Stimulated activated memory B cell treated with anti-CD40 and anti-IgM and Interleukin-4, amounts not matched to agents 10 μg/mL and 1 μg/mL and 100 μg/mL, for 72 hours (primary cell): ENCODE measurements at places on chromosomes 11 and 22.

- peak; percentile 64 for ATAC-seq
Observed at GRCh38 chr11:77879218-77879617, 58.3 kb downstream of the AAMDC start.

- peak; percentile 69 for ATAC-seq
Observed at GRCh38 chr11:108498046-108498815, at the start of gene POGLUT3. POGLUT3 (minus strand) TSS chr11:108498384; CDS start chr11:108498366, 18 bp downstream.

DNA sequence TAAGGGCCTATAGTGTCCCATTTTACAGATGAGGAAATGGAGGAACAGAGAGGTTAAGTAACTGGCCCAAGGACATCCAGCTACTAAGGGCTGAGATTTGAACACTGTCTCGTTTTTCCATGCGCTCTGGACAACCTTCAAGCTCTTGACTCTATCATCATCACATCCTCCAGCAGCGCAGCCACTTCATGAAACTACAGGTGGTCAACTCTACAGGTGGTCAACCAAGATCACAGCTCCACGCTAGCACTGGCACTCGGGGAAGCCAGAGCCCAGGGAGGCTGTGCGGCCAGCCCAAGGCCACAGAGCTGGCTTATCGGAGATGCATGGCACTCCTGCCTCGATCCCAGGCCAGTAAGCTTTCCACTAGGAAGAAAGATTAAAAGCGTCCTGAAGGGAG, 40.0 kb downstream of the PHF21B start:
- ATAC-seq: no peak

DNA sequence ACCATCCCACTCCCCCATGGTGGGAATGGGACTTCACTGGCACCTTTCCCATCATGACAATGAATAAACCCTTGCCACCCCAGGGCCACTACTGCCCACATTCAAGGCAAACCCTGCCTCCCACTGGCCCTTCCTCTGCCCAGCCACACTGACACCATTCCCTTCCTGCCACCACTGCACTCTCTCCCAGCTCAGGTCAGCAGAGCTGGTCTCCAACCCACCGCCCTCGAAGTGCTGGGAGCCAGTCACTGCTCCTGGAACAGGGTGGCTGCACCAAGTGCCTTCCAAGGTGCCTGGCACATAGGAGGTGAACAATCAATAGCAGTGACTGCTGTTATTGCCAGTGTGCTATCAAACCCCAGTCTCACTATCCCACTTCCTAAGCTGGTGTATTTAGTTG, 27.1 kb downstream of the PRDM10 start:
- ATAC-seq: no peak

DNA sequence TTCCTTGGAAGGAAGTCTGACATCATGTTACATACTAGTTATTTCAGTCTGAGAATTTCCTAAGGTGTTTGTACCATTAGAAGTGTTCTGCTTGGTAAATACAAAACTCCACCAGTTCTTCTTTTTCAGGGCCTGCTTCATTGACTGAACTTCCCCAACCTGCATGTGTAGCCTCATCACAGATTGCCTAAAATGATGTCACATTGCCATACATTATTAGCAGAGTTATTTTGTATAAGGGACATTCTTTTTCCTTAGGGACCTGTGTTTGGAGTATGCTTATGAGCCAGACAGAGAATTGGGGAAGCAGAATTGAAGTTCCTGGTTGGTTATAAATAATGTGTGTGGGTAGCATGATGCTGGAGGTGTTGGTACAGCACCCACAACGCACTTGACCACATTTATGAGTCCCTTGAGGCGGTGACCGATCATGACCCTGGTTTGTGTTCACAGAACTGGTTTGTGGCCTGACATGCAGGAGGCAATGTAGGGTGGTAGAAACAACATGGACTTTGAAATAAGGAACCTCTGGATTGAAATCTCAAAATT, 16.4 kb upstream of the MMP7 start:
- peak; percentile 92 for ATAC-seq

DNA sequence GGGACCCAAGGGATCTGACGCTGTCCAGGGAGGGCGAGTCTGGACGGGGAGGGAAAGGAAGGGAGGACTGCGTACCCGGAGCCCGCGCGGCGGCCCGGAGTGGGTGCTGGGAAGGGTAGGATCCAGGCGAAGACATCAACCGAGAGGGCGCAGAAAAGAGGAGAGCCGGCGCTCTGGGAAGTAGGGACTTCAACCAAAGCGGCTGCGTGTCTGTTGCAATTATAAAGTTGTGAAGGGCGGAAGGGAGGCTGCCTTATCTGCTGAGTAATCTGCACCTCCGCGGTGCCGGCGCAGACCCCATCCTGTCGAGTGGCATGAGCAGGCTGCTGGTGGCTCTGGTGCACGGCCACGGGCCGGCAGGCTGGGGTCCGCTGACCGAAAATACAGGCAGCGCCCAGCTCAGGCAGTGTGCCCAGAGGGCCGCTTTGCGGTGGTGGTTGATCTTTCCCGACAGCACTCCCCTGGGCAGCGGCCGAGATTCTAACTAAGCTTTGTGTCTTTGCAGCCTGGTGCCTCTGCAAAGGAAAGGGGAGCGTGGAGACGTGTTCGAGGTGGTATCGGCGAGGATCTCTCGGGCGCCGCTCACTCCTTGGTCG, 978 bp downstream of the C11orf87 start:
- ATAC-seq: no peak

- no peak for ATAC-seq
Observed at GRCh38 chr11:47448566-47449427, at the start of gene RAPSN. RAPSN (minus strand) TSS chr11:47449136; CDS start chr11:47448964, 172 bp downstream.

- no peak for ATAC-seq
Observed at GRCh38 chr11:313304-313786, 495 bp upstream of the IFITM1 start.
